ENCODE measurements at places on chromosomes 16 and 17.

DNA sequence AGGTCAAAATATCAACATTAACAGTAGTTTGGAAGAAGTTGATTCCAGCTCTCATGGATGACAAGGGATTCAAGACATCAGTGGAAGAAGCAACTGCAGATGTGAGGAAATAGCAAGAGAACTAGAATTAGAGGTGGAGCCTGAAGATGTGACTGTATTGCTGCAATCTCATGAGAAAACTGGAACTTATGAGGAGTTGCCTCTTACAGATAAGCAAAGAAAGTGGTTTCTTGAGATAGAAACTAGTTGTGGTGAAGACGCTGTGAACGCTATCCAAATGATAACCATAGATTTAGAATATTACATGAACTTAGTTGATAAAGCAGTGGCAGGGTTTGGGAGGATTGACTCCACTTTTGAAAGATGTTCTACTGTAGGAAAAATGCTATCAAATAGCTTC is 67.8 kb downstream of the GOSR1 start:
- DNase-seq: no peak

GRCh38 chr17:66654106-66654740 is 180.7 kb upstream of the CACNG5 start:
- no peak for DNase-seq

DNA sequence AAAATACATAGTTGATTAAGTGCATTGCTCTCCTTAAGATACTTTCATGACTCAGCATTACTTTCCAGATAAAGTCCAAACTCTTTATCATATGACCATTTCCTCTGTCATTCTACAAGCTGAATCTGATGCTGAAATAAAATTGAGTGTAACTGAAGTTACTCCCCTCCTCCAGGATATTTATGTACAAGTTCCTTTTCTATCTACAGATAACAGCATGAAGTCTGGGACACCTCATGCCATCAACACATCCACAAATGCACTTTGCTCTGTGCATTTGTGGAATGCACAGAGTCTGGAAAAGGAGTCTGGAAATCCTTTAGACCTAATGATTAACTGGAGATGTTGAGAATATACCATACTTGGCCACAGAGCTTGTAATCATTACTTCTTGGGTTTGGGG is 60.5 kb downstream of the ACSM2B start:
- no peak for DNase-seq

- DNase-seq: no peak
These were observed 56.7 kb downstream of the CFDP1 start for GRCh38 chr16:75376475-75377161.

DNA sequence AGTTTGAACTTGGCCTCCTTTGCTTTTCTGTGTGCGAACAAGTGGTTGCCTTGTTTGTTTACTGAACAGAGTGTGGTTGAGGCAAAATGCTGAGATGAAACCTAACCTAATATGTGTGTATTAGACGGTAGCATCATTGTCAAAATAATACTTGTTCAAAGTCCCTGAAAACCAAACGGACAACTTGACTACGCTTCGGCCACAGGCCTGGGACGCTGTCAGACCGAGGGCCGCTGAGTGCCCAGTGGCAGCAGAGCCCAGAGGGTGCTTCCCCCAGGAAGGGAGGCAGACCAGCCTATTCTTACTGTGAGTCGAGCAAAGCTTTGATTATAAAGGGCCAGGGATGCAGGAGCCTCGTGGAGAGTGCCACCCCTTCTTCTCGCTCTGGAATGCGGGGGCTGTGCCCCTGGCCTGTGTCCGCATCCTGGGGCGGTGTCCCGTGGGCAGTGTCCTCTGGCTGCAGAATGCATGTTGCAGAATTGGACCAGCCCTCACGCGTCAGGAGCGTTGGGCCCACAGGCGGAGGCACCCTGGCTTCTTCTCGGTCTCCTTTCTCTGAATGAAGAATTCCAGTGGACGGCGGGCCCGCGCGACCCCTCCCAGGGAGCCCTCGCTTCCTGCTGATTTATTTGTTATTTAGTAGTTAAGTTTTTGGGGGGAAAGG is 5.2 kb downstream of the ACSF3 start:
- no peak for DNase-seq

- no peak for DNase-seq
These were observed 18.9 kb downstream of the C16orf54 start for GRCh38 chr16:29726845-29727377.

GRCh38 chr16:15672514-15673167 is 22.6 kb downstream of the NDE1 start:
- no peak for DNase-seq

DNA sequence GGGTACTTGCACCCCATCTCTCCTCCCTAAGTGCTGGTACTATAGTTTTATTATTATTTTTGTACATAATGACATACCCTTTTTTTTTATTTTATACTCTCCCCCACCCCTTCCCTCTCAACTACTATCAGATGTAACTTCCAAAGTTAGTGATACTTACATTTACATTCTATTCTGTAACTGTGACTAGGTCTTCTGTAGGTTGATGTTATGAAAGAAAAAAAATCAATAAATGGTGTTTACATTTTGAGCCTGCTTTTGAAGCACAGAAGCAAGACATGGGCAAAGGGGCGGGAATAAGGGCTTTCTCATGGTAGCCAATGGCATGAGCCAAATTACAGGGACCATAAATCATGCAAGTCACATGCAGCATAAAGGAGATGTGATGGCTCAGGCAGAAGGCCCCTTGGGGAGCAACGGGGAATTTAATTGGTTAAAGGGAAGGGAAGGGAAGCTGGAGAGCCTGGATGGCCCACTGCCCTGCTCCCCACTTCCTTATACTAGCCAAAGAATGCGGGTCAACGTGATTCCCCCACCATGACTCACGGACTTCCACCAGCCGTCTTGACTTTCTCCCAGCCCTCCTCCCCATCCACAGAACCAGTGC is 2.4 kb upstream of the ACSF2 start:
- no peak for DNase-seq

GRCh38 chr17:47785538-47786123 is 36.0 kb downstream of the OSBPL7 start:
- DNase-seq: no peak
